Activated CD4-positive, alpha-beta memory T cell treated with anti-CD3 and anti-CD28 coated beads, Interleukin-2, amount 10 ng/mL, durations not matched to agents 7 days and 5 days (primary cell): ENCODE measurements at places on chromosomes 2 and 18. TPM values are rescaled to one million over a fixed set of nuclear protein-coding genes. Genes with fewer than 3 reads are reported as not detected.

Gene VSNL1
- total RNA-seq = not detected

Gene ACVR1C
- 1.6 TPM for total RNA-seq

Gene SERPINB12
- not detected for total RNA-seq

Gene PLCD4
- 0.10 TPM for total RNA-seq

Gene SP140
- 137 TPM for total RNA-seq

Gene MERTK
- 0.35 TPM for total RNA-seq

Gene HOXD3
- total RNA-seq = not detected

- no peaks in the 10 kb centered on the region for H3K36me3 ChIP-seq
- H3K27me3 ChIP-seq = no peaks in the 10 kb centered on the region
Observed at GRCh38 chr18:32701313-32701712, 71.5 kb downstream of the KLHL14 start.

- H3K27ac ChIP-seq = no peak overlapping the region
- no peaks in the 10 kb centered on the region for H3K4me1 ChIP-seq
- no peaks in the 10 kb centered on the region for H3K36me3 ChIP-seq
- DNase-seq = no peak
Observed at GRCh38 chr2:134764164-134764563, 45.4 kb upstream of the TMEM163 start.

DNA sequence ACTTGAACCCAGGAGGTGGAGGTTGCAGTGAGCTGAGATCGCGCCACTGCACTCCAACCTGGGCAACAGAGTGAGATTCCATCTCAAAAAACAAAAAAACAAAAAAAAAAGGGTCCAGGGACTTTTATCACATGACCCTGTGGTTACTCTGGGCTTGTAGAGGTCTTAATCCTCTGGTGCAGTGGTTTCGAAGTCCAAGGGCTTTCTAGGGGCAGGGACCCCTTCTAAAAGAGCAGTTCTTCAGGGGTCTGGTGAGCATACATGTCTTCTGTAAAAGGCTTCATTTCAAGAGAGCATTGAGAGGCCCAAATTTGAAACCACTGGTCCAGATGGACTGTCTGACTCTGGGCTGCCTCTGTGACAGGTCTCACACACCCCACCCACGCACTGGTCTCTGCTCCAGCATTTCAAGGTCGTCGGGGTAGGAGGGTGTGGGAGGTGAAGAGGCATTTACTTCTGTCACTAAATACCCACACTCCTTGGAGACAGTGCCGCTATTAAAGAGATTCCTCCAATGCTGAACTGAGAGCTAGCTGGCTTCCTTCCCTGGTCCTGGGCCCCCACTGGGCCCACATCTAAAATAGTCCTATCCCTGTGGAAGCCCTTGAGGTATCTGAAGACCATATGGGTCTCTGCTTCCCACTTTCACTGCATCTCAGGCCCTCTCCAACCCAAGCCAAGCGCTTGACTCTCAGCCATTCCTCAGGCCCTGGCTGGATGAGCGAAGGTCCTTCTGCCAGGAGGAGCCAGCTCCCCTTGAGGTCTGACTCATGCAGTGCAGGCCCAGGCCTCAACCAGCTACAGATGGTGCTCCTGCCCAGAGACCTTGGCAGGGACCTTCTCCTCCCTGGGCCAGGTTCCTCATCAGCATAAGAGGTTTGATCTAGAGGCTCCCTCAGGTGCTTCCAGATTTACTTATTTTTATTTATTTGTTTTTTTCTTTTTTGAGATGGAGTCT is 44.8 kb downstream of the PAX8 start:
- H3K27me3 ChIP-seq = peaks cover 1% of the 10 kb centered on the region
- H3K27ac ChIP-seq = no peak overlapping the region
- peak overlapping the region; percentile 15 for H3K4me3 ChIP-seq
- peaks cover 20% of the 10 kb centered on the region for H3K36me3 ChIP-seq
- peaks cover 53% of the 10 kb centered on the region for H3K4me1 ChIP-seq

GRCh38 chr2:235511187-235511661 is 17.4 kb downstream of the AGAP1 start:
- H3K27me3 ChIP-seq = no peaks in the 10 kb centered on the region
- H3K36me3 ChIP-seq = no peaks in the 10 kb centered on the region
- no peak overlapping the region for H3K4me3 ChIP-seq
- no peak overlapping the region for H3K27ac ChIP-seq
- DNase-seq = no peak

GRCh38 chr18:76130845-76131244 is 364.2 kb downstream of the ZNF516 start:
- no peaks in the 10 kb centered on the region for H3K4me1 ChIP-seq
- no peak overlapping the region for H3K4me3 ChIP-seq
- DNase-seq = no peak
- no peak overlapping the region for H3K27ac ChIP-seq
- no peaks in the 10 kb centered on the region for H3K27me3 ChIP-seq

GRCh38 chr2:218081695-218082094 is 12.6 kb downstream of the RUFY4 start:
- no peak for DNase-seq
- no peak overlapping the region for H3K27ac ChIP-seq
- no peaks in the 10 kb centered on the region for H3K4me1 ChIP-seq
- H3K27me3 ChIP-seq = peaks cover 14% of the 10 kb centered on the region

GRCh38 chr2:65539633-65540032 is 107.2 kb upstream of the SPRED2 start:
- no peak overlapping the region for H3K4me3 ChIP-seq
- no peak overlapping the region for H3K27ac ChIP-seq
- no peaks in the 10 kb centered on the region for H3K36me3 ChIP-seq
- no peak for DNase-seq
- H3K27me3 ChIP-seq = peaks cover 10% of the 10 kb centered on the region
